SK-N-DZ (cell line): ENCODE measurements at places on chromosomes 13 and 19.

DNA sequence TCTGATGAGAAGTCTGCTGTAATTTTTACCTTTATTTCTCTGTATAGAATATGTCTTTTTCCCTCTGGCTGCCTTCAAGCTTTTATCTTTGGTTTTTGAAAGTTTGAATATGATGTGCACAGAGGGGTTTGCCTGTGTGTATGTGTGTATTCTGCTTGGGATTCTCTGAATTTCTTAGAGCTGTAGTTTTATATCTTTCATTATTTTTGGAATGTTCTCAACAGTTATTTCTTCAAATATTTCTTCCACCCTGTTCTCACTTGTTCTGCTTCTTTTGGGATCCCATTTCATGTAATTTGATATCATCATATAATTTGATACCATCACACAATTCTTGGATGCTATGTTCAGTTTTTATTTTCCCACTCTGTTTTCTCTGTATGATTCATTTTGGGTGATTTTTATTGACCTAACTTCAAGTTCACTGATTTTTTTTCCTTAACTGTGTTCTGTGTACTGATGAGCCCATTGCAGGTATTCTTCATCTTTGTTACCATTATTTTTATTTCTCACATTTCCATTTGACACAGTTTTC is 7.5 kb downstream of the COG3 start:
- DNase-seq: no peak

GRCh38 chr19:46606019-46606418 is 4.9 kb downstream of the CALM3 start:
- DNase-seq: no peak

- peak; percentile 43 for DNase-seq
Observed at GRCh38 chr13:29369060-29369743, 226.3 kb downstream of the SLC7A1 start.

DNA sequence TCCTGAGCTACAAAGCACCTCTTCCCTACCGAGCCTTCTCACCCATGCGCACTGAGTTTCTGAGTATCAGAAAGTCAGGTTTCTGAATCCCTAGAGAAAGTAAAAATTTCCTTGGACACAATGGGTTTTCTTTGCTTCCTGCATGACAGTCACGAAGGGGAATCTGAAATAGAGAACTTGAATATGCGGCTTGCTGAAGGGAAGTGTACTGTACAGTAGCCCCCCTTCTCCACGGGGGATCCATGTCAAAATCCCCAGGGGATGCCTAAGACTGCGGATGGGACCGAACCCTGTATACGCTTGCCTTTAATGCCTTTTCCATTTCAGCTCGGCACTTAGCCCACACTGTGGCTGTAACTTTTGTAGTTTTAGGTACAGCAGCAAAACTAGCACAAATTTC is 107.9 kb downstream of the GGACT start:
- no peak for DNase-seq

DNA sequence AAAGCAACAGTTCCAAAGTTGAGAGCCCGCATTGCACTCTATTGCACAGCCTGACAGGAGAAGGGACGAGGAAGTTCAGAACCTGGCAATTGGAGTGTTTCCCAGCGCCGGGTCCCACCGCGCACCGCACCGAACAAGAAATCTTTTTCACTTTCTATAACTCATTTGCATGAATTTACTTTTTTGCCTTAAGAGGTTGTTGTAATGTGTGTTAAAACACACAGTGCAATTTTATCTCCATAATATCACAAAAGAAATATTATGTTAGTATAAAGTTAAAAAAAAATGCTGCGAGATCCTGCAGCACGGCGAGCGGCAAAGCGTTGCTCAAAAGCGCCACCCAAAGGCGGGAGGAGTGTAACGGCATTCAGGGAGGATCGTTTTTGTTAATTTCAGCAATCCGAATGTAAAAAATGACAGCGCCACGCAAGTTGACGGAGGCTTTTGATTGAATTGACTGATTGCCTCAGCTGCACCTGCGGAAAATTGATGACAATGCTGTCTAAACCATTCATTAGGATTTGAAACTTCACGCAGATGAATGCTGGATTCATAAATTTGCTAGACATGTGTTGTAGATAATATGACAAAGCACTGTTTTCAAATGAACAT is 303.6 kb upstream of the ZNF507 start:
- DNase-seq: peak; percentile 13

GRCh38 chr13:43929947-43930346 is 50.2 kb downstream of the LACC1 start:
- DNase-seq: no peak

GRCh38 chr19:20385061-20385460 is 180.5 kb downstream of the ZNF737 start:
- DNase-seq: peak; percentile 92

GRCh38 chr13:110636053-110636475 is 20.7 kb downstream of the NAXD start:
- no peak for DNase-seq

DNA sequence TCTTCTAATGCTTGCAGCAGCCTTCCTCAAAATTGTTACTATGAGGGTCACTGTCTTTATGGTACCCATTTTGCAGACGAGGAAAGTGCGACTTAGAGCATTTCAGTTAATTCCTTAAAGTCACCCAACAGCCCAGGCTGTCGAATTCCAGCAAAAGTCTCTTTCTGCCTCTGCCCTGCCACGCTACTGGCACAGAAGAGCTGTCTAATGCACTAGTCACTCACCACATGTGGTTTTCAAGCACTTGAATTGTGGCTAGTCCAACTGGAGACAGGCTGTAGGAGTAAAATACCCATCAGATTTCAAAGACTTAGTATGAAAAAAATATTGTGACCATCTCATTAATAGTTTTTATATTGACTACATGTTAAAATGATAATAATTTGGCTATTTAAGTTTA is 1.7 kb downstream of the FPR1 start:
- DNase-seq: no peak

DNA sequence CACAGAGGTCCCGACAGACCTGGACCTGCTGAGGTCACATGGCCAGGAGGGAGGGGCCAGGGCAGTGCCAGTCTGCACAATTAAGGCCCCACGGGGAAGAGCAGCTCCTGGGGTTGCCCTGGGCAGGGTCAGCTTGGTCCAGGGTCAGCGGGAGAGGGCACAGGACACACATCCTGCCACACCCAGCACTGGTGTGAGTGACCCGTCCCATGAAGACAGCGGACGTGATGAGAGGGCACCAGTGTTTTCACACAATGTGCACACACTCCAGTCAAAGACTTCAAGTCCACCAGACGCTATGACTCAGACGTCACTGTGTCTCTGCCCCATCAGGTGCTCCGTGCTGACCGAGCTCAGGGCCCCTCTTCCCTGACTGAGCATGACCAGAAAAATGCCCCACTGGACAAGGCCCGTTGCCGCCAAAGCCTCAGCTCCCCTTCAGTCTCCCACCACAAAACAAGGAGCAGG is 4.2 kb downstream of the TMEM259 start:
- no peak for DNase-seq

DNA sequence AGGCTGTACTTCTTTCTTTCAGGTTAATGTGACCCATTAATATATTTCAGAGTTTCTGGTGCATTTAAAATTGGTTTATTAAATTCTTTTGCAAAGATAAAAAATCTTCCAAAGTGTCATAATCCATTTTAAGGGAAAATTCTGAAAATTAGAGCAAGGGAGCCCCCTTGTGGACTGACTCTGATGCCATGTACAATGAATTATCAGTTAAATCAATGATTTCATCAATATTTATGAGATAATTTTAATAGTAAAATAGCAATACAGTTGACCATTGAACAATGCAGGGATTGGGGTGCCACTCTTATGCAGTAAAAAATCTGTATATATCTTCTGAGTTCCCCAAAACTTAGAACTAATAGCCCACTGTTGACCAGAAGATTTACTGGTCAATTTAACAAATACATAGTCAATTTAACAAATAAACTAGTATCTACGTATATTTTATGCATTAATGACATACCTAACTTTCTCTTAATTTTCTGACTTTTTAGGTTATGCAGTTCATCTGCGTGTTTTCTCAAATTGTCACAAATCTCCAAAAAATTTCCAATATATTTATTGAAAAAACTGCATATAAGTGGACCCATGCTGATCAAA is 479.1 kb upstream of the MIR17HG start:
- DNase-seq: peak; percentile 32

- DNase-seq: no peak
Observed at GRCh38 chr19:33558856-33559255, 37.3 kb upstream of the PEPD start.

- DNase-seq: no peak
Observed at GRCh38 chr19:49665036-49665350, 664 bp downstream of the IRF3 start.

GRCh38 chr13:98295371-98295770 is 118.3 kb upstream of the RNF113B start:
- DNase-seq: no peak

DNA sequence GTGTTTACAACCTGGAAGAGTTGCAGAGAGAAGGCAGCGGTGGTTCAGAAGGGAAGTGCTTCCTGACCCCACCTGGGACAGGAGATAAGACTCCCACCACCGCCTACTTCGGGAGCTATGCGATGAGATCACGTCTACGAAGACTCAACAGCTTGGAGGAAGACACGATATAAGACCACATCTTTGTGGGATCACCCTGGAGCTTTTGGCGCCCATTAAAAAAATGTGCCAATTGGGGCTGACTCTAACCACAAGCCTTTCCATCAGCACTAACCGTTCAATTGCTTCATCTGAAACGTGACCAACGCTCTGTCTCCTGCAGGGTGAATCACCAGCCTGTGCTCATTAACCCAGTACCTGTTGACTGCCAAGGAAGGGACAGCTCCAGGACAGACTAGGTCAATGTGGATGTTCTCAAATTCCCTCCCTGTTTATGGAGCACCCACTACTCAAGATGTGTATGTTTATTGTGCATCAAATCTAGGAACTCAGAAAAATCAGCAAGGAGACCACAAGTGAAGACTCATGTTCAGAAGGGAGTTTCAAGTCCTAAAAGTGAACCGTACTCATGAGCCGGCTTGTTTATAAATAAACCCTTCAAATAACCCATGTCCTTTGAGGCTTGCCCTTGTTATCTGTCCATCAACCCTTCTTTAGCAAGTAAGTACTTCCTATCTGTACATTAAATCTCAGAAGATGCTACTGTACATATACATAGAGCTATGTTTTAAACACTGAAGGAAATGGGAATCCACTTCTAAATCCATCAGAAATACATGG is 67.5 kb downstream of the LATS2 start:
- no peak for DNase-seq

GRCh38 chr13:20394506-20394905 is 131.2 kb downstream of the CRYL1 start:
- no peak for DNase-seq

DNA sequence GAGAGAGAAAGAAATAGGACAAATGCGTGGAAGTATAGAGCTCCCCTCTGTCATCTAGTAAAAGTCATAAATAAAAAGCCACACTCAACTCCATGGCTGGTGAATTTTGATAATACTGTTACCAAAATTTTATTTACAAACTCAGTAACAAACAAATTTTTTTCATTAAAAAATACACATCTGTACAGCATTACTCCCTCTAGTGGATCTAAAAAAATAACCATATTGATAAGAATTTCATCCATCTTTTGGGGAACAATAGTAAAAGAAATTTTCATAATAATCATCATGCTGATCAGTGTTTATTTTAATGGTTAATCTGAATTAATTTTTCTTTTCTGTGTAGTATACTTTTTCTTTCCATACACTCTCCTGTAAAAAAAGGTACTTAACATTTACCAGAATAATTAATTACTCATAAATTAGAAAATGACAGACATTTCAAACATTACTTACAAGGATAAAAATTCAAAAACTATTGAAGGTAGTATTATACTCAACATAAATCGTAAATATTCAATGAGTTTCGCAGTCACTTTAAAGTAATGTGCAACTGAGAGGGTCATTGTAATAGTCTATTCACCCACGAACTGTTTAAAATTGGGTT is 173.5 kb upstream of the LSM14A start:
- DNase-seq: no peak

DNA sequence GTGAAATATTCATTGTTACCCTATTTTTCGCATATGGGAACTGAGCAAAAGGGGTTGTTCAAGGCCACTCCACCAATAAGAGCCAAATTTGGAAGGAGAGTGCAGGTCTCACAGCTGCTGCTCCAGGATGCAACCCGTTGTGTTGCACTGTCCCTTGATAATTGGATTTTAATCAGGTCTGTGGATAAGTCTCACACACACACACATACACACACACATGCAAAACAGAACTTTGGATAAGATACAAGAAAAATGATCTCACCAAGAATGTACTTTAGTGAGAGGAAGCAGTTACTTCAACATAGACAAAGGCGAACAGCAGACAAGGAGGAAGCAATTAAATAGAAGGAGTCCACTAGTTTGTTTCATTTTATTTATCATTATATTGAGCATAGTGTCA is 127.3 kb upstream of the EDNRB start:
- no peak for DNase-seq

DNA sequence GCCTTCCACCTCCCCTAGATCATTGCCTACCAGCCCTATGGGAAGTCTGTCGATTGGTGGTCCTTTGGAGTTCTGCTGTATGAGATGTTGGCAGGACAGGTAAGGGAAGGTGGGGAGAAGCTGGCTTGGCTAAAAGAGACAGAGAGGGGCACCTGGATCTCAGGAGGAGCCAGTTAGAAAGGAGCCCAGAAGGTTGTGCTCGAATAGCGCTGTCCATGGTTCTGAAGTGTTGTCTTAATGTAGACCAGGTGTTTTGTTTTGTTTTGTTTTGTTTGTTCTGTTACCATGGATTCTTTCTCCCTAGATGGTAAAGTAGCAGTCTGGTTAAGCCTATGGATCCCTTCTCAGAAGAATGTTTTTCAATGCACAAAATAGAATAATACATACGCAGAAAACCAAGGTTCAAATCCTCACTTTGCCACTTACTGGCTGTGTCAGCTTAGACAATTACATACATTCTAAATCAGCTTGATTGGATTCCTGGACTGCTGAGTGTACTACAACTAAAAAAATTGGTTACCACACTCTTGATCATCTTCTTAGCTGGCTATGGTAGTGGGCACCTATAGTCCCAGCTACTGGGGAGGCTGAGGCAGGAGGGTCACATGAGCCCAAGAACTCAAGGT is 5.9 kb upstream of the CACNG7 start:
- no peak for DNase-seq

GRCh38 chr19:46776927-46777911 is 11.2 kb downstream of the SLC1A5 start:
- DNase-seq: no peak

DNA sequence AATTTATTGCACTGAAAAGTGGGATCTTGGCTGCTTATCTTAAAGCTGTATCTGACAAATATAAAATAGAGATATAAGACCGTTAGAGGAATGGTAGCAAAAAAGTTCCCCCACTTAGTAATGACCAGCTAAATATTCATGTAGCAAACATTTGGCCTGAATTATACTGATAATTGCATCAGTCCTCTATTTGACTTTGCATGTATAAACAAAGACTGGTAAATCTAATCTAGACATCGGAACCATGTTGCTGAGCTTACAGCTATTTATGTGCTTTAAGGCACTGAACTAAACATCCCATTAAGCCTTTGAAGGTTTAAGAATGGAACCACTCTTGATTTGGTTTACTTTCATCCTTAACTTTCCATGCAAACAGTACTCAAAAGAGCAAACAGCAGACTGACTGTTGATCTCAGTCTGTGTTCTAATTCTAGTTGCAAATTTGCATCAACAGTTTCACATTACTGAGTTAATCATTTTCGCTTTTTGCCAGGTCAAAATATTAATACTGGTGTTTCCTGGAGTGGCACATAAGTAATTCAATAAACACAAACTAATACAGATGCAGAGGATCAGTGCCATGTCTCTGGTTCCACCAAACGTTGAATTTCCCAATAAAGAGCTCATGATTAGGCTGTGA is 203.5 kb upstream of the HTR2A start:
- no peak for DNase-seq
